GF-D8 (cell line): ENCODE measurements at places on chromosomes 7 and 10.

GRCh38 chr7:110386006-110386405 is 704.9 kb upstream of the LRRN3 start:
- no peak for DNase-seq

DNA sequence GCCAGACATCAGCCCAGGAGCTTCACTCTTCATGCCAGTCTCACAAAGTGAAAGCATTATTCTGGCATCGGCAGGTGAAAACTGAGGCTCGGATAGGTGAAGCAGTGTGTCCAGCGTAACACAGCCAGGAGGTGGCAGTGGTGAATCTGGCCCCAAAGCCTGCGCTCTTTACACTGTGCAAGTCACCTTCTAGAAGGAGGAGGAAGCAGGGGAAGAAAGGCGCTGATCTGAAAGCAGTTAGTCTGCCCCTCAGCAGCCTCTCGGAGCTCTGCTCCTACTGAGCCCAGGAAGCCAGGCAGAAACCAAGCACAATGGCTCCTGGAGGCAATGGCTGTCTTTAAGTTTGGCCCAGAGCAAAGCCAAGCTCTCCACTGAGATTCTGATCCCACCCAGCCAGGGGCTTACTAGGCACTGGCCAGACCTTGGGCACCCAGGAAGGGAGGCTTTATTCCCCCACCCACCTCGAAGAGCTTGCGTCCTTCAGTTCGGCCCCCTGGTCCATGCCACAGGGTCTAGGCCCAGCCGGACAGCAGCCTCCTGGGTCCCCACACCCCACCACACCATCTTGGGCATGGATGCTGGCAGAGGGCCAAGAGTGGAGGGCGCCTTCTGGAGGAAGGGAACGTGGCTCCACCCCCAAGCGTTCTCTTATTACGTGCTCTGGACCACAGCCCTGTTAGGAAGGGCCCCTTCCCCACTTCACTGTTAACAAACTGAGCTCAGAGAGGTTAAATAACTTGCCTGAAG is 104.5 kb downstream of the GRID1 start:
- DNase-seq = no peak

- DNase-seq = no peak
Measured at GRCh38 chr7:133664528-133664927, 411.6 kb downstream of the EXOC4 start.

GRCh38 chr7:66523409-66523808 is 105.3 kb upstream of the KCTD7 start:
- no peak for DNase-seq

GRCh38 chr7:151051108-151051507 is 2.8 kb downstream of the ASIC3 start:
- DNase-seq = no peak

DNA sequence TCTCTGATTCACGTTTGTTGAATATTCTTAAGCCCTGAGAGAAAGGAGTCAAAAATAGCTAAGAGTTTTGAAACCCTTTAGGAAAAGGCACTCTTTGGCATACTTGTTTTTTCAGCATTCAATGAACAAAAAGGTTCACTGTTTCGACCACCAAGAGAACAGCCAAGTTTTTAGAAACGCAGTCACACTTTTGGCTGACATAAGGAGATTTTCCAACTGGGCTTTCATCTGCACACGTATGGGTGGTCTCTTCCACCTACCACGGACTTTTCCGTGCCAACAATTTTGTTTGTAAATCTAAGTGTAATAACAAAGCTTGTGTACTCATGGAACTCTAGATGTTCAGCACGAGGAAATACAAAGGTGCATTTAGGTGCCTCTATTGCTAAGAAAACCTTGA is 270.3 kb downstream of the WDR11 start:
- DNase-seq = no peak

GRCh38 chr7:66927348-66927948 is 6.4 kb downstream of the TMEM248 start:
- DNase-seq = no peak

DNA sequence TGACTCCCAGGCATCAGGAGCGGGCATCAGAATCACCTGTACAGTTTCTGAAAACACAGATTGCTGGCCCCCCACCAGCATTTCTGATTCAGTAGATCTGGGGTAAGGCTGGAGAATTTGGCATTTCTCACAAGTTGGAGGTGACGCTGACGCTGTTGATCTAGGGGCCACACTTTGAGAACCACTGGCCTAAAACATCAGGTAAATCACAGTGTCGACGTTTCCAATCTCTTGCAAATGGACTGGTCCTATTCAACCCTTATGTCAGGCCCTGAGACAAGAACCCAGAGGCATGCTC is 564.0 kb downstream of the KCNMA1 start:
- DNase-seq = no peak

DNA sequence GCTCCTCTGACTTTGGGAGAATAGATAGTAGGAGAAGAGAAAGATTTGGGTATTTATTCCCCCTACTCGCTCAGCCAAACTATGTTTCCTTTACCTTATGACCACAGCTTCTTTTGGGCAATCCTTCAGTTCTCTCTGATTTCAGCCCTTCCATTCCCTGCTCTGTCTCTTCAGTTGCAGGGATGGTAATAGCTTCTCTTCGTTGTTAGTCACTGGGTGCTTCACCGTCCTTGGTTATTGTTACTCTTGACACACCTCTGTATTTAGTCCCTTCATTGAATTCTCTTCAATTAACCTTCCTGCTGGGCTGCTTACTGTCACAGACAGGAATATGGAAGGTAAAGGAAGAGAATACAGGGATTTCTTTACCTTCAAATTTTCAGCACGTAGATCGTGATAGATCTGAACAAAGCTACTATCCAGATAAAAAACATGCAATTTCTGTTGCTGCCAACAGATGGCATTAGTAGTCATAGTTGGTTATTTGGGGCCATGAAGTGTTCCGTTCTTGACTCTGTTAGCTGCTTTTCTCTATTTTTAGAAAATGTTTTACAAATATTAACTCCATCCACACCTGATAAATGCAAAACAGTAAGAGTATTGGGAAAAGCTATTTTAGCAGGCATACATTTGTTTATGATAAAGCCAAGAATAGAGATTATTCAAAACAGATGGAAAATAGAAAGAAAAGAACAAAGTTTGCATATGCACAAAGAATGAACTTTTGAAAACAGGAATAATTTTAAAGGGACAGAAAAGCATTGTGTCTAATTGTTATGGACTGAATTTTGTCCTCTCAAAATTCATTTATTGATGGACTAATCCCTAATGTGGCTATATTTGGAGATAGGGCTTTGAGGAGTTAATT is 14.0 kb upstream of the PTTG1IP2 start:
- DNase-seq = peak; percentile 18

DNA sequence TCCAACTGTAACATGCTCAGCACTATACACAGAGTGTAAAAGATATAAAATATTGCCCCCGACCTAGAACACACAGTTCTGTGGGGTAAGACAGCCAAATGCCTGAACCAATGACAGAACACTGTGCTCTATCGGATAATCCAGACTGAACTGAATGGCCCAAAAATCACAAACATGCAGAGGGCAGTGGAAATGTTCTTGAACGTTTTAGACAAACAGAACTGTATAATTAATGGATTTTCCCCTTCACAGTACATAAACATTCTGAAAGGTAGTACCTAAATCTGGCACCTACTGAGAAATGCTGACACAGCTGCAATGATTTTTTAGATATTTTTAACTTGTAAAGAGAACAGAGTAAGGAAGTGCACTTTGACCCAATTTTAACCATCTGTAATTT is 33.4 kb downstream of the PARD3 start:
- DNase-seq = no peak

DNA sequence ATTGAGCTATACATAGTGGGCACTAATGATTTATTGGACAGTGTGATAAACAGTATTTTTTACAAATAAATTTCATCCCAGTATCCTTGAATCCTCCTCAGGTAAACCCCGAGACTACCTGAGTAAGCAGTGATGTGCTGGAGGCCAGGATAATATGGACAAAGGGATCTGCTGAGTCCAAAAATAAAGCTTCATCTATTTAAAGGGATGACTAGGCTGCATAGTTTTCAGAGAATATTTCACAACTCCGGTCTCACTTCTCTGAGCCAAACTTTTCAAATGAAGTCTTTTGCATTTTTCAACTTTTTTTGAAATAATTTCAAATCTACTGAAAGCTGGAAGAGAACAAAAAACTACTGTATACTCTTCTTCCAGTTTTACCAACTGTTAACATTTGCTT is 2.5 kb downstream of the ACTR3B start:
- DNase-seq = no peak

- no peak for DNase-seq
Measured at GRCh38 chr7:132030883-132031282, 474.5 kb upstream of the PODXL start.

GRCh38 chr10:76106611-76107010 is 675.2 kb downstream of the LRMDA start:
- DNase-seq = no peak

- no peak for DNase-seq
Measured at GRCh38 chr7:151511946-151512345, 7.7 kb downstream of the RHEB start.

DNA sequence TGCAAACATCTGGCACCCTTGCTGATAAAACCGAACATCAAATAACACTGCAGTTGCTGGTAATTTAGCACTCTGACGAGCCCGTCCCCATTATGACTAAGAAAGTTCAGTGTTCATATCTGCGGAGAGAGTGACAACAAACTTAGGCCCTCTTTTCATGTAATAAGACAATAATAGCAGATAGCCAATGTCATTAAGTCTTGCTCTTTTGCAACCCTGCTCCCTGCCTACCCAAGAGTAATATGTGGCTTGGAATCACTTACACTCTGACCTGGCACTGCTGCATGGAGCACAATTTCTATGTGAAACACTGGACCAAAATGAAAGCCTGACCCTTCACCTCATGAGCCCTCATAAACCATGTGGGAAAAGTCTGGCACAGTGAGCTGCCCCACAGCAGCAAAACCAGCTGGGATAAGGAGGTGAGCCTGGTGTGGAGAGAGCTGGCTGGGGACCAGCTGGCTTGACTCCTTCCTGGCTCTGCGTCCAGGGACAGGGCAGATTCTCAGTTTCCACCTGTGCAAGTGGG is 86.5 kb downstream of the HIPK2 start:
- DNase-seq = no peak

DNA sequence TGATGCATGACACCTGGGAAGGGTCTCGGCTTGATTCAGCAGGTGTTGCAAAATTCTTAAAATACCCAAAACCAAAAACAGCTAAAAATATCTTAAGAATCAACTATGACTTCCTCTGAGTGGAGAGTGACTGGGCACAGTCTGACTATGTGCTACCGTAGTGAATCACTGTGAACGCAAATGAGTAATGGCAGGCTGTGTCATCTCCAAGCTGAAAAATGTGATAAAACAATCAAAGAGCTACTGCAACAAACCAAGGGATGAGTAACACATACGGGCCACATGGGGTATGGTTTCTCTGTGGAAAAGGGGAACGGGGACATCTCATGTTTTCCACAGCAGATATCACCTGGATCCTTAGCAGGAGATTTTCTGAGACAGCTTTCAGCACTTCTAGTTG is 127.5 kb downstream of the ABCA13 start:
- DNase-seq = no peak

DNA sequence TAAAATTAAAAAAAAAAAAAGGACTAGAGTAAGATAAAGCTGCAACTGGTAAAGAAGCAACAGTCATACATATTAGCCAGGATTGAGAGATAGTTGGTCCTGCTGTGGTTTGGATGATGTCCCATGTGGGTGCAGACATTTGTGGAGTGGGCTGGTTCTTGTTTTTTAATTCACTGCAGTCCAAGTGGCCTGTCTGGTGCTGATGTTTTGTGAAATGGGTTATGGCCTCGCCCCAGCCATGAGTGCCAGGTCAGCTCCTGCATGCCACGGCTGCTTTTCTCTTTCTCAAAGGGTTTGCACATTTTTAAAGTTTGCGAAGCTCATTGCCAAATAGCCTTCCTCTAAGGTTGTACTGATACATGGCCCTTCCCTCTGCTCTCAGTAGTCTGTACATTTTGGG is 14.1 kb upstream of the BTBD16 start:
- DNase-seq = no peak
